ENCODE measurements at places on chromosomes 1 and 21. TPM values are rescaled to one million over a fixed set of nuclear protein-coding genes. Genes with fewer than 3 reads are reported as not detected.
A peak's percentile ranks its signal among the peaks of the same experiment; 100 is the strongest.

DNA sequence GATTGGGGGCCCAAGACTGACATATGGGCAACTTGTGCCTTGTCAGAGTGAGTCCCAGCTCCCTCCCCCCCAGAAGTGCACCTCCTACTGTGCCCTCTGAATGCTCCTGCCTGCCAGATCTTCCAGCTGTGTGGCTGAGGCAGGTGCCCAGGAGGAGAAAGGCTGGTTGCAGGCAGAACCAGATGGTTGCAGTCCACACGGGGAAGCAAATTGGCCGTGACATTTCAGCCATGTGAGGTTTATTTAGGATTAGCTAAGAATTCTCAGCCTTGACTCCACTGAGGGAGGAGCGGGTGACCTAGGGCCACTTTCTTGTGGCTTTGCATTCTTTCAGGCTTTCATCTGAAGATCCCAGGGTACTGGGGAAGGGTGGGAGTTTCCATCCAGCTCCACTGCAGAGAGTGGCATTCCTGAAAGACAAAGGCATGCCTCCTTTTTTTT lies 33.8 kb downstream of the PEX14 start:
- DNase-seq: no peak

DNA sequence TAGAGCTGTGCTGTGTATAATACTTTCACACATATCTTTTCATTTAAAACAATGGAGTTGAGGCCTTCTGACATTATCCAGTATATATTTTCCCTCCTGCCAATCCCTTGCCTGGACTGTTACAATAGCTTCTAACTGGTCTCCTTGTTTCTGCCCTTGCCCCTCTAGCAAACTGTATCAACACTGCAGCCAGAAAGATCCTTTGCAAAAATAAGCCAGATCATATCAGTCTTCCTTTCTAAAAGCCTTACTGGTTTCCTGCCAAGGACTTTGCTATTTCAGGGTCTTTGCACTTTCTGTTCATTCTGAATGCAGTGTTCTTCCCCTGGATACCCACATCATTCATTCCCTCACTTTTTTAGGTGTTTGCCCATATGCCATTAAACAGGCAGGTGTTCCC lies 370.1 kb downstream of the PTBP2 start:
- no peak for DNase-seq

DNA sequence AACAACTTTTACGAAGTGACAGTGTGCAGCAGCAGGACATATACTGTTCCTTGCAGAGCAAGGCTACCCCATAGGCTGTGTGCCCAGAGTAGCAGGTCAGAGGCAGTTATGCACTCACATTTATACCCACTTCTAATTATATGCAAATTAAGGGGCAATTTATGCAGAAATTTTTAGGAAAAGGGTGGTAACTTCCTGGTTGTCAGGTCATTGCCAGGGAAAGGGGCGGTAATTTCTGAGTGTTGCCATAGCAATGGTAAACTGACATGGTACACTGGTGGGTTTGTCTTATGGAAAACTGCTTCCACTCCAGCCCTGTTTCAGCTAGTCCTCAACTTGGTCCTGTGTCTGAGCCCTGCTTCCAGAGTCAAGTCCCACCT lies 12.0 kb upstream of the SLAMF1 start:
- no peak for DNase-seq

DNA sequence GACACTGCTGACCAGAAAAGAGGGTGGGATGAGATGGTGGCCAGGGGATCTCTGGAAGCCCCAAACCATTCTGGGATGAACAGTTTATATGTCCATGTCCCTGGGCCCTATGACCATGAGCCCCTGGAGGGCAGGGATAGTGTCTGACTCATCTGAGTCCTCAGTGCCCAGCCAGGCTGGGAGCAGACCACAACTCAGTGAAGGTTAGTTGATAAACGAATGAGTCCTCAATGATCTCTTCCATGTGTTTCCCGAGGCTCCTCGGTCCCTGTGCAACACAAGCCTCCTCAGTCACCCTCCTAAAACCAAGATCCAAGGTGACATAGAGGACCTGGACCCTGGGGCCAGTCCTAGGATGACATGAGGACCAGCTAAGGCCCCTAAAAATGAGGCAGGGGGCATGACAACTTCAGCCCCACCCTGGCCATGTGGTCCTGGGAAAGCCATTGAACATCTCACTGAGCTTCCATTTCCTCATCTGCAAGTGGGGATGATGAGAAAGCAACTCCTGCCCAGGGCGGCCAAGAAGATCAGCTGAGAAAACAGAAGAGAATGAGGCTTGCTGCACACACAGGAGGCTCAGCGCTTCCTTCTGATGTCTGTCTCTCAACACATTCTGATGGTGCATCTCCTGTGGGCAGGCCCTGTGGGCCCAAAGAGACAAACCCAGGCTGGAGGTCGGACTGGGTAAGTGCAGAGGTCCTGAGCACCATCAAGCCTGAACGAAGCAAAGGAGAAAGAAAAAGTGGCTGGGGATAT lies 86.3 kb downstream of the GLIS1 start:
- DNase-seq: no peak

GRCh38 chr1:229953736-229954326 lies 113.2 kb upstream of the GALNT2 start:
- no peak for DNase-seq

GRCh38 chr1:162380061-162380846 lies 1.3 kb upstream of the C1orf226 start:
- no peak for DNase-seq

- DNase-seq: no peak
Measured at GRCh38 chr1:178367151-178367550, 129.6 kb downstream of the CLEC20A start.

GRCh38 chr1:222927031-222927430 lies 112.2 kb downstream of the DISP1 start:
- no peak for DNase-seq

DNA sequence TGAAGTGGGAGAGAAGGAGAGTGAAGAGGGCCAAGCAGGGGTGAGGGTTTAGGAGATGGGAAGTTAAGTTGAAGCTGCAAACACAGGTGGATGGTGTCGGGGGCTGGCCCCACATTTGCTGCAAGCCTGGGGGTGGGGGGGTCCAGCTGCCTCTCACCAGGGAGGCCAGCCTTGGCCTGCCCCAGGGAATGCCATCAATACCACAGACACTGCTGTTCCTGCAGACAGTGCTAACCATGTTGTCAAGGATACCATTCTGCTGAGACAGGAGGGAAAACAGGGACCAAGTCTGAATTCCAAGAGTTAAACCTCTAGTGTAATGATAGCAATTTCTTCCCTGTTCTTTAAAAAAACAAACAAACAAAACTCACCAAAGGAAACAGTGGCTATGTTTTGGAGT lies 8.0 kb downstream of the MECR start:
- no peak for DNase-seq

GRCh38 chr1:1298861-1299685 lies 8.7 kb downstream of the ACAP3 start:
- peak; percentile 29 for DNase-seq

- DNase-seq: peak; percentile 64
Measured at GRCh38 chr1:9149837-9150581, 21.1 kb upstream of the GPR157 start.

GRCh38 chr1:233667741-233668140 lies 53.8 kb downstream of the KCNK1 start:
- no peak for DNase-seq

DNA sequence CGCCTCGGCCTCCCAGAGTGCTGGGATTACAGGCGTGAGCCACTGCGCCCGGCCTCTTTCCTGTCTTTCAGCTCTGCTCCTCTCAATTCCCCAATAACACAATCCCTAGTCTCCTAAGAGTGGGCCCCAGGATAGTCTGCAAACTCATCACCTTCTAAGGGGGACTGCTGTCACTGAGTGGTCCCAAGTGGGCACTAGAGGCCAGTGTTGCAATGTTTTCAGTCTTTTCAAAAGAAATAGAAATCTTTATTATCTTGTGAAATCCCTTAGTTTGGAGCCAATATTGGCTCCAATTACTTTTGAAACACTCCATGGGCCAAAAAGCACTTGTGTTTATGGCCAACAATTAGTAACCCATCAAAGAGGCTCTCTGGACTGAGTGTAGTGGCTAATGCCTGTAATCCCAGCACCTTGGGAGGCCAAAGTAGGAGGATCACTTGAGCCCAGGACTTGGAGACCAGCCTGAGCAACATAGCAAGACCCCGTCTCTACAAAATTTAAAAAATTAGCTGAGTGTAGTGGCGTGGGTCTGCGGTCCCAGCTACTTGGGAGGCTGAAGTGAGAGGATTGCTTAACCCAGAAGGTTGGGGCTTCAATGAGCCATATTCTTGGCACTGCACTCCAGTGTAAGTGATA lies 28.6 kb upstream of the ZNF697 start:
- peak; percentile 35 for DNase-seq

DNA sequence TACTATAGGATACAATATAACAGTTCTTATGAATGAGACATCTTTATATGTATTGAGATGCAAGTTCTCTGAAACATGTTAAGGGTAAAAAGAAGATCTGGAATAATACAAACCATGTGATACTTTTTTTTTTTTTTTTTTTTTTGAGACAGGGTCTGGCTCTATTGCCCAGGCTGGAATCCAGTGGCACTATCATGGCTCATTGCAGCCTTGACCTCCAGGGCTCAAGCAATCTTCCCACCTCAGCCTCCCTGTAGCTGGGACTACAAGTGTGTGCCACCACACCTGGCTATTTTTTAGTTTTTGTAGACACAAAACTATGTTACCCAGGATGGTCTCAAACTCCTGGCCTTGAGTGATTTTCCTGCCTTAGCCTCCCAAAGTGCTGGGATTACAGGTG lies 22.1 kb upstream of the MCL1 start:
- no peak for DNase-seq

DNA sequence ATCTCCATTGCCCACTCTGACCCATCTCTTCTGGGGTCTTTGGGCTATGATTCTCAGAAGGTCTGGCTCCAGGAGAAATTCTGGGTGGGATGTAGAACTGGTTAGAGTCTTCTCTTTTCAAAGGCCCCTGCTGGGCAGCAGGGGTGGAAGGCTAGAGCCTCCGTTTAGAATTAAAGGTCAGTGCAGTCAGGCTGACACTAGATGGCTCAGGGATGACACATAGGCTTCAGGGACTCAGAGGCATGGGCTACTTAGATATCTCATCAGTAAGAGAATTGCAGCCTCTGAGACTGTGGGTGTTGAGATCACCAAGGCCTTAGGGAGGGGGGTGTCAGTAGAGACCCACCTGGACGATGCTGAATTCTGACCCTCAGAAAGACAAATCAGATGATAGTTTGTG lies 12.6 kb upstream of the PPM1J start:
- no peak for DNase-seq

- no peak for DNase-seq
Measured at GRCh38 chr1:76289692-76290091, 215.1 kb downstream of the ST6GALNAC3 start.

DNA sequence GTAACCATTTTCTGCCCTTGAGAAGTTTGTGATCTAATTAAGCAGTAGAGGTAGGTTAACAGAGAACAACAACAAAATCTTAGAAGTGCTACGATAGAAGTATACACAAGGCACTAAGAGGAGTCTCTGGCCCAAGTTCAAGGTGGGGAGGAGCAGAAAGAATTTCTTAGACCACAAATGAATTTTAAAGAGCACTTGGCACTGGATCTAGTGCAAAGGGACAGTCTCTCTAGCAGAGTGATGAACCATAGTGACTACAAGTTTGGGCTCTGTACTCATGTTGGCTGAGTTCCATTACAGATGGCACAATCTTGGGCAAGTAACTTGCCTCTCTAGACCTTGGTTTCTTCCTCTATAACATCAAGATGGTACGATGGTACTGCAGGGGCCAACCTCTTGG lies 33.3 kb upstream of the PIGC start:
- DNase-seq: no peak

- no peak for DNase-seq
Measured at GRCh38 chr1:185931438-185931837, 197.2 kb downstream of the HMCN1 start.

GRCh38 chr1:56409112-56409691 lies 170.2 kb downstream of the PLPP3 start:
- peak; percentile 57 for DNase-seq

DNA sequence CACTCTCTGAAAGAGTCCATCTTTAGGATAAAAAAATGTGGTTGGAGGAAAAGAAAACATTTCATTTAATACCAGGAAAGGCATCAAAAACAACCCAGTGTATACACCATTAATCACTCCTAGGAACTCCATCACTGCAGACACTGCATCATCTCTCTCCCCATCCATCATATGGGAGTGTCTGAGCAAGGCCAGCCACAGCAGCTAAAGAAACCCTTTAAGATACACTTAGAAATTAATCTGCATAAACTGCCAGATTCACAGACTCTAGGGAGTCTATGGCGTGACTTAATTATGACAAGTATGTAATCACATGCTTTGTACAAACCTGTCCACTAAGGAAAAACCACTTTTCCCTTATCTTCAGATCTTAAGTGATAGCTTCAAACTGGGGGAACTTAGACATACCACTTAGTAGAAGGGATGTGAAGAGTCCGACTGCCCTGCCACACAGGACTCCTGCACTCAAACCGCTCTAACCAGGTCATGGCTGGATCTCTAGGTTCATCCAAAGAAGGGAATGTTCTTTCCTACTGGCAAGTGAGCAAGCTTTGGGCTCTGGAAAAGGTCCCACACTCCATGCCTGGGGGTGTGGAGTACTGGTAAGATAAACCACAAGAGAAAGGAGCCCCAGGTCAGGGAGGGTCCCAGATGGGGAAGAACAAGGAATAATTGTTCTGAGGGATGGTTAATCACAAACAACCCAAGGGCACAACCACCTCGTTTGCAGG lies 61.0 kb upstream of the C8B start:
- DNase-seq: no peak

GRCh38 chr1:184199036-184199435 lies 147.5 kb downstream of the TSEN15 start:
- DNase-seq: no peak

DNA sequence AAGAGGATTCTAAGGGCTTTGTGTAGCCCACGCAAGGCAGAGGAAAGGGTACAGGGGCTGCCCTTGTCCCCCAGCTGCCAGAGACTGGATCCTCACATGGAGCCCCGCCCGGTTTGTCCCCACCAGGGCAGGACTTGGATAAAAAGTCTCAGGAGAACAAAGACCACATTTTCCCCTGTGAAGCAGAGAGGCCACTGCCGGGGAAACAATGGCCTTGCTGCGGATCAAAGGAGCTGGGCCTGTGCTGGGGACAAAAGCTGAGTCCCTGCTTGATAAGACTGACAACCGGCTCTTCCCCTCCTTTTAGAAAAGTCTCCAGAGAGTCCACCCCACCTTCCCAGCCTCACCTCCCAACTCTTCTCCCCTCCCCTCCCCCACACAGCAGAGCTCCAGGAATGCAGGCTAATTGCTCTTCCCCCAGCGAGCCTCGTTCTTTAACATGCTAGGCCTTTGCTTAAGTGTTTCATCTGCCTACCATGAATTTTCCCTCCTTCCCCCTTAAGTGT lies 142.4 kb downstream of the PLPP3 start:
- DNase-seq: no peak

BECN2 gene
- total RNA-seq: not detected

LEFTY2 gene
- 0.47 TPM for total RNA-seq

ITGB2 gene
- 26.5 TPM for total RNA-seq

SOX13 gene
- total RNA-seq: 12.7 TPM

NPHP4 gene
- total RNA-seq: 4.9 TPM

WDR26 gene
- total RNA-seq: 62.9 TPM

OR2L3 gene
- not detected for total RNA-seq

GPR3 gene
- 0.12 TPM for total RNA-seq

CLEC20A gene
- total RNA-seq: not detected

MYOG gene
- total RNA-seq: not detected

All from left ventricle myocardium superior (tissue), 1 donor.